ENCODE measurements at places on chromosomes 6 and 20.

- no peak for DNase-seq
Measured at GRCh38 chr6:152685819-152686218, 11.9 kb upstream of the MYCT1 start.

GRCh38 chr20:44040202-44040915, 125.7 kb downstream of the TOX2 start:
- no peak for DNase-seq

- DNase-seq: no peak
Measured at GRCh38 chr6:8079126-8079525, 14.9 kb upstream of the BLOC1S5 start.

- DNase-seq: no peak
Measured at GRCh38 chr6:2034256-2034655, 211.1 kb downstream of the GMDS start.

GRCh38 chr6:26030716-26031115, 56.5 kb upstream of the HFE start:
- no peak for DNase-seq

DNA sequence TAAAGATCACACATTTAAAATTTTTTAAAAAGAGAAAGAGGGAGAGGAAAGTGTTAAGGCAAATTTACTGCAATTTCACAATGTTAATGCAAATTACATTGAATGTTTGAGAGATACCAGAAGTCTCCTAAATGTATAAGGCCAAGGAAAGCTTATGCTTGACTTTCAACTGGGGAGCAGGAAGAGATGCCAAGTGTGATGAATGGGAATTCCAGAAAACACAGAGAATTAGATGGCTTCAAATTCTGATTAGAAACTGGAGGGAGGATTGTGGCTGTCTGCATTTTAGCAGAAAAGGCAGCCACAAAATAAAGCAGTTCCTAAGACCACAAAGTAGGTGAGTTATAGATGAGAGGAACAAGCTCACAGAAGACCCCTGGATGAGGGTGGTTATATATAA, 328.3 kb upstream of the CITED2 start:
- no peak for DNase-seq

DNA sequence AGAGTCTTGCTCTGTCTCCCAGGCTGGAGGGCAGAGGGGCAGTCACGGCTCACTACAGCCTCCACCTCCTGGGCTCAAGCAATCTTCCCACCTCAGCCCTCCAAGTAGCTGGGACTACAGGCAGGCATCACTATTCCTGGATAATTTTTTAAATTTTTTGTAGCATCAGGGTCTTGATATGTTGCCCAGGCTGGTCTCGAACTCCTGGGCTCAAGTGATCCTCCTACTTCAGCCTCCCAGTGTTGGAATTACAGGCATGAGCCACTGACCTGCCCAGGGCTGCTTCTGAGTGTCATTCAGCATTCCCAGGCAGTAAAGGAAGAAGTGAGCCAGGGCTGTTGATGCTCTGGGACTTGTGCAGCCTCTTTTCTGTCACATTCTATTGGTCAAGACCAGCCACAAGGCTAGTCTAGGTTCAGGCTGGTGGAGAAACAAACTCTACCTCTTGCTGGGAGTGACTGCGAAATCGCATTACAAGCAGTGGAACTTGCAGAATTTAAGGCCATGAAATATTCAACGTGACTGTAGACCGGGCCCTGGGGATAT, 2.1 kb upstream of the ARFGEF2 start:
- no peak for DNase-seq

DNA sequence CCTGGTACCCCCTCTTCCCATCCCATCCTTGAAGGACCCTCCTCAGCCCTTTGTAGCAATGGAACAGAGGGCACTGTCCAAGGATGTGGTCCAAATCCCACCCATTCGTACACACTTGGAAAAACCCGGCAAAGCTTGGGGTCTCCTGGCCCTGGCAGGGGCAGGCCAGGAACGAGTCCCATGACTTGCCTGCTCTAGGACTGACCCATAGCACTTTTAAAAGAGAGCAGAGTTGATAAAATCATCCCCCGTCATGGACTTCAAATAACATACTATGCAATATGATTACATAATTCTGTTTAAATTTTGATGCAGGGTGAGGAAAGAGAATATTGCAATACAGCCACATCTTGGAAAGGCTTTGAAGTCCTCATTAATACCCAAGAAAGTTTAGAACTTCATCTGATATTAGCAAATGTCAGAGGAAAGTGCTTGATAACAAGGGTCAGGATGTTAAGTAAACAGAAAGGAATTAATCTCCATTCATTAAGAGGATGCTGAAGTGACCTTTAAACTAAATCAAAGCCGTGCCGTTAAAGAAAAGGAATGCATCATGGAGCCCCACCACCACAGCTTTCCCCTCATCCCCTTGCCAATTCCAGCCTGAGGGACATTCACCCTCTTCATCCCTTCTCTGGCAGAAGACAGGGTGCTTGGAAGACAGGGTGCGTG, 60.7 kb upstream of the NXT1 start:
- no peak for DNase-seq

GRCh38 chr6:47132724-47133123, 90.6 kb upstream of the ADGRF1 start:
- DNase-seq: no peak

DNA sequence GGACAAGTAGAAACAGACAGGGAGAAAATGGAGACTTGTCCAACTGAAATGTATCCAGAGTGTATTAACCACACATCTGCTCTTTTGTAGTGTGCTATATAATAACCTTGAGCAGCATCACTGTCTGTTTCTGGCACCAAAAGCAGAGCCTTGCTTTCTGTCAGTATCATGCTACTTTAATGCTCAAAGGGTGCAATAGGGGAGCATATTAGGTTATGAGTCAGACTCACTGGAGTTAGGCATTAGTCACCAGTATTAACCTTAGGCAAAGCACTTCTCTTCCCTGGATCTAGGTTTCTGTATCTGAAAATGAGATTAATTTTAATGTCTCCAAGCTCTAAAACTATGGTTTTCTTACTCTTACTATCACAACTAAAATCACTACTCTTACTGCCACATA, 280.1 kb downstream of the TFAP2B start:
- no peak for DNase-seq

DNA sequence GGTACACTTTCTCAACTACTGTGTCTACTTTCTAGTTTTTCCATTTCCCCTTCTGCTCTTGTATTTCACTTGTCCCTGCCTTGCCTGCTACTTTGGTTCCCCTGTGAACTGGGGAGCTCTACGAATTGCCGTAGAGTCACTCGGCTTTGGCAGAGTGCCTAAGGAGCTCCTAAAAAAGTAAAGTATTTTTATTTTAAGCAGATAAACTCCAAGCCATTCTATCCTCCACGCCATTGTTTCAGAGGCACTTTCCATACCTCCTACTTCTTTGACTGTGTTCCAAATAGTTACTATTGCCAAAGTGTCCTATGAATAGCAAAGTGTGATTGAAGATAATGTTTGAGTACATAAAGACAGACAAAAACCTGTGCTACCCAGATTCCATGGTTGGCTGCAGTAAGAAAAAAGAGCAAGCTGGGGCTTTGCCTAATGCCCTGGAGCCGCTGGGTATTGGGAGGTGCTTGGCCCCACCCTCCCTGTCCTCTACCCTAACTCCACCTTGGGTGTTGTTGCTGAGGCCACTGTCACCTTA, 5.1 kb upstream of the MBOAT1 start:
- DNase-seq: no peak

DNA sequence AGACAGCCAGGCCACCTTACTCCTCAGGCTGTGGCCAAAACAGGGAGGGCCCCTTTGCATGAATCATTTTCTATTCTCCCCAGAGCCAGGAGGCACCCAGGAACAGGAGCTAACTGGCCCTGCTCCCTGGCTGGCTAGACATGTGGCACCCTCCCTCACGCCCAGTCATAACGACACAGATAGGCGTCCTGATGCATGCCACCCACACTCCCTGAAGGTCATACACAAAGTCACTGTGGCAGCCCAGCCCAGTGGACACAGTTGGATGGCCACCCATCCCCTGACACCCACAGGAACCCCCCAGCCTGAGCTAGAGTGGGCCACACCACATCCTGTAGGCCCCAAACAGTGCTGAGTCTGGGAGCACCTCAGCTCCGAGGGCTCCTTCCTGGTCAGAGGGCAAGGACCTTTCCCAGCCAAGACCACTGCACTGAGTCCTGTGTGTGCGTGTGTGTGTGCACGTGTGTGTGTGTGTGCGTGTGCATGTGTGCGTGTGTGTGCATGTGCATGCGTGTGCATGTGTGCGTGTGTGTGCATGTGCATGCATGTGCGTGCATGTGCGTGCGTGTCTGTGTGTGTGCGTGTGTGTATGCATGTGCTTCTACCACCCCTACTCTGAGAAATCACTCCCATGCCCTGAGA, 21.6 kb downstream of the TFEB start:
- DNase-seq: no peak

DNA sequence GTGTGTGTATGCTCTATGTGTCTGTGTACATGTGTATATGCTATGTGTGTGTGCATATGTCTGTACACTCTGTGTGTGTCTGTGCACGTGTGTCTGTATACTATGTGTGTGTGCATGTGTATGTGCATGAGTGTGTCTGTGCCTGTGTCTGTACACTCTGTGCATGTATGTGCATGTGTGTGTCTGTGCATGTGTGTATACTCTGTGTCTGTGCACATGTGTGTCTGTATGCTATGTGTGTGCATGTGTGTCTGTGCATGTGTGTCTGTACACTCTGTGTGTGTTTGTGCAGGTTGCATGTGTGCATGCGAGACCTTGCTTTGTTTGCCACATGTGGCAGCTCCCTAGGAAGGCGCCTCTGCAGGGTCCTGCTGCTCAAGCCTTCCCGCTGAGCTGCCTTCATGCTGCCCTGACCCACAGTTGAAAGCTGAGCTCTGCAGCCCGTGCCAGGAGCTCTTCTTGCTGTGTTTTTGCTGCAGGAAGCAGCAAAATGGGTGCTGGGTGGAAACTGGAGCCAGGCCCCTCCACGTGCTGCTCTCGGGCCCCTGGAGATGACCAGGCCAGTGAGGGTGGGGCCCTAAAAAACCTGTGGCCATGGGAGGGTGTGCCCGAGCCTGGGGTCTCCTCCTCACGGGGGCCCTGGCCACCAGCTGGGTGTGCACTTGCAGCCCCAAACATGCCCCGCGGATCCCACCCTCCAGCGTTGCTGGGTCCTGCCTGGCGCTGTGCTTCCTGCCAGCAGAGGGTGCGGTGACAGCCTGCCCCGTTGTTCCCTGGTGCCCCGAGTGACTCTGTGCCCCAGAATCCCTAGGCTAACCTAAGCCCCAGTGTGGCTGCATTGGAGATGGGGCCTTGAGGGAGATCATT, 109.1 kb downstream of the DACT2 start:
- DNase-seq: no peak

GRCh38 chr20:11132819-11133415, 459.1 kb upstream of the JAG1 start:
- DNase-seq: no peak

- DNase-seq: no peak
Measured at GRCh38 chr20:15609921-15610320, 963.3 kb downstream of the KIF16B start.

DNA sequence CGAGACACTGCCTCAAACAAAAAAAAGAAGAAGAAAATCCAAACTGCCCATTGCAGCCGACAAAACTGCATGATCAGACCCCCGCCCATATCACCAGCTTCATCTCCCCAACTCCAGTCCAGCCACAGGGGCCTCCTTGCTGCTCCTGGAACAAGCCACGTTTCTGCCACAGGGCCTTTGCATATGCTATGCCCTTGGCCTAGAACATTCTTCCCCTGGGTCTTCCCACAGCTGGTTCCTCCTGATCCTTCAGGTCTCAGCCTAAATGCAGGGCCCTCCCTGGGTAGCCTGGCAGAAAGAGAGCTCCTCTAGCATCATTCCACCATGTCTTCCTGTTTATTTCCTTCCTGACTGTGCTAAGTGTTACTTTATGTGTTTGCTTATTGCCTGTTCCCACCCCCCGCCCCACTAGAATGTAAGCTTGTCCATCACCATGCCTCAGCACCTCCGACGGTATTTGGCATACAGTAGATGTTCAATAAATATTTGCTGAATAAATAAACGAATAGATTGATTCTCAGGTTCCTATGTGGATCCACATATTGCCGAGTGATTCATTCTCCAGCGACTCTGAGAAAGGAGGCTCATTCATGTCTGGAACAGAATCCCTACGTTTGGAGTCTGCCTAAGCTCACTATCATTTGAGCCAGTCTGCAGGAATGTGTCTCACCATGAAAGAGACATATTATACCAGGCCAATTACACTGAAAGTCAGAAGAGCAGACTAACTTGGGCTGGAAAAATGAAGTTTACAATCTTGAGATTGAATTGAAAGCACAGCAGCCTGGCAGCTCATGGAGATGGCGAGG, 56.1 kb downstream of the NFATC2 start:
- no peak for DNase-seq

DNA sequence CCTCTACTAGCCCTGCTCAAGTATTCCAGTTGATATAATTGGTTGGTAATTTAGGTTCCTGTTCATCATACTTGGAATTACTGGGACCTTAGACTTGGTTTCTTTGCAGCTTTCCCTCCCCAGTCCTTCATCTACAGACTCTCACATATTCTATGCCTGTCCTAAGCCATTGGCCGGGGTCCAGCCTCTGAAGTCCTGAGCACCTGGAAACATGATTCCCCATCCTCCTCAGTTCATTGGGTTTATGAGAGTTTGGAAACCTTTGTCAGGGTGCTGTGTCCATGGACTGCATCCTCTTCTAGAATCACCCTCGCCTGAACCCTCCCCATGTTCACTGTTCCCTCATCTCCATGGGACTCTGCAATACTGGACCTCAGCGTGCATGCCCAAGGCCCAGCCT, 8.8 kb downstream of the GSTA2 start:
- no peak for DNase-seq

DNA sequence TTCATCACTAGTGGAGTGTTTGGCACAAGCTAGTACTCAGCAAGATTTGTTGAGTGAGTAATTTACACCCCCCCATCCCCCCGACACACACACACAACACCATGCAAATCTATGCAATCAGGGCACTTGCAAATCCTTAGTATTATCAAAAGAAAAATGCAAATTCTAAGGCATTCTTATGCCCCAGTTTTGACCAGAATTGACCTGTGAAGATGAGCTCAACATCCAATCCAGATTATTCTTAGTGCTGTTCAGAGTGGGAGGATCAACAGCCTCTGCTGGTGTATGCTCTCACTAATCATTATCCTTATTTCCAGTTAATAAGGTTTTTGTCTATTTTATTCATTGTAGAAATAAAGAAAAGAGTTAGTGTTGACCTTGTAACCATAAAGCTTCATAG, 185.4 kb downstream of the PLCB1 start:
- DNase-seq: no peak

GRCh38 chr6:26403893-26404292, 1.8 kb downstream of the BTN3A1 start:
- DNase-seq: no peak

DNA sequence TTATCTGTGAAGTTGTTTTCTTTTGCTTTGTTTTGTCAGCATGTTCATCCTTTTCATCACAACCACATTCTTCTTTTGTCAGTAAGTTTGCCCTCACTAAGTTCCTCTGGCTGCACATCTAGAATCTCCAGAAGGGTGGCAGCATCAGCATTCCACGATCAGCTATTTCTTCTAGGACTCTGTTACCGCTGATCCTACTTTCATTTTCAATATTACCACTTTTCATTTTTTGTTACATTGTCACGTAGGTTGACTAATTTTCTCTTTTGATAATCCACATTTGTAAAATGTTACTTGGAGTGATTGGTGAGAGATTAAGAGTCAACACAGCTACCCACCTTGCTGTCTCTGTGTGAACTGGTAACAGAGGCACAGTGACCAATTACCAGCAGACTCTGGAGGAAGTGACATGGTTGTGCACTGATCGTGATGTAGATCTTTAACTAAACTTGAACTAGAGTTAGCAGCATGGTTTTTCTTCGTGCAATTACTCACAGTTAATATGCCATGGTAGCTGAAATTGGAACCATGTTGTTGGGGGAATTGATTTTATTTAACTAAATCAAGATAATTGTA, 307.9 kb upstream of the SLC35B3 start:
- DNase-seq: no peak
